ENCODE measurements at places on chromosomes 7 and 10.

DNA sequence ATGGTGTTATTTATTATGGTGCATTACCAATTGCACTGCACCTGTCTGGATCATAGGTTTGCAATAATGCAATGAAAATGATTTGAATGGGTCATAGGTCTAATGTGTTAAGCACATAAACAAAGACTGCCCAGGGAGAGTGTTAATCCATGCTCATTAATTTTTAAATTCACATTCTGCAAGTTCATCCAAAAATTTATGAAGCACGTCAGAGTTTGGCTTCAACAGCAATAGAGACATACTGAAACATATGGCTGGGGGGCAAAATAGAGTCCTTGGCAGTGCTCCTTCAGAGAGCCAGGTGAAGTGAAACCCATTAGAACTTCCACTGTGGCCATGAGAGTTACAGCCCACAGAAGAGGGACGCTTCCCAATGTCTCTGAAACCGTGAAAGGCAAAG lies 441.1 kb downstream of the POM121L12 start:
- no peak for DNase-seq

GRCh38 chr7:50327443-50327842 lies 22.9 kb downstream of the IKZF1 start:
- DNase-seq, result no peak

GRCh38 chr7:1673581-1674118 lies 3.6 kb downstream of the ELFN1 start:
- no peak for DNase-seq

DNA sequence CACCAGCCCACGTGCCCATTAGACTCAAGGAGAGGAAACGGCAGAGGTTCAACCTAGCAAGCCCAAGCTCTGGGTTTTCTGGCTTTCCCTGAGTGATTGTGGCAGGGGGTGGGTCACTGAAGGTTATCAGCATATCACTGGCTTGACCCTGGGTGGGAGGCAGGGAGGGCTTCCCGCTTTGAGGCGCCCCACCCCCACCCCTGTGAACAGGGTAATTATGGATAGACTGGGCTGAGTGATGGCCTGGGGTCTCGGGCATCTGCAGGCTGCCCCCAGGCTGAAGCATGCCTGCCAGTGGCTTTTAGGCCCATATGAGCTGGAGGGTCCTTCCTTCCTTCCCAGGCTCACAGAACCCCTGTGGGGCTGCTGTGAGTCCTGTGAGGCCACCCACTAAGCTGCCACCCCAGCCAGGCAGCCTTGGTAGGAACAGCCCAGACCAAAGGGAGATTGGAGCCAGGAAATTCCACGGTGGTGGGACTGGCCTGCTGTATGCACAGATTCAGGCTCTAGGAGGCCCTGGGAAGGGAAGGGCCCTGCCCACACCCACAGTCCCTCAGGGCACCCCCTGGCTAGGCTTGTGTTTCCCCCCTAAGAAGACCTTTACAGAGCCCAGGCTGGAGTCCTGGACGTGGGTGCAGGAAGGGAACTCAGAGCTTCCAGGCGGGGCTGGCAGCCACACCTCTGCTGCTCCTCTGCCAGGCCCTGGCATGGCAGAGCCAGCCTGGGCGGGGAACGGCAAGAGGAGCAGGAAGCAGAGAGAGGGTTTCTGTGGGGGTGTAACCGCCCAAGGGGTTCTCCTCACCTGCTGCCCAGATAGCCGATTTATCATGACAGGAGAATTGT lies 33.1 kb downstream of the GPRIN2 start:
- no peak for DNase-seq

- DNase-seq, result no peak
These were observed 268.4 kb upstream of the SLC26A5 start for GRCh38 chr7:103714376-103714927.

DNA sequence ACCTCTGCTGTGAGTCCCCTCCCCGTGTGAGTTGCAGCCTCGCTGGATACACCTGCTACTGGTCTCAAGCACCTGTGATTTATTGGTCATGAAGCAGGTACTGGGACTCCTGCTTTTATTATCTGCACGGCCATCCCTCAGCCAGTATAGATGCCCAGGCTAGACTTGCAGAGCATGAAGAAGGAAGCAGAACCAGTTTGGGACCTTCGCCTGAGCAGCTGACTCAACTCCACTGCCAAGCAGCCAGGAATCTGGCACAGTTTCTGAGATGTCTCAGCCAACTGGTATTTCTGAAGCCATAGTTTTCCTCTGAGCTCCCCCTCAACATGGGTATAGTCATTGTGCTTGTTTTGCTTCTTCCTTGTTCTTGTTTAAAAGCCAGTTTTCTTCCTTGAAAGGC lies 28.0 kb upstream of the SLC39A12 start:
- no peak for DNase-seq

DNA sequence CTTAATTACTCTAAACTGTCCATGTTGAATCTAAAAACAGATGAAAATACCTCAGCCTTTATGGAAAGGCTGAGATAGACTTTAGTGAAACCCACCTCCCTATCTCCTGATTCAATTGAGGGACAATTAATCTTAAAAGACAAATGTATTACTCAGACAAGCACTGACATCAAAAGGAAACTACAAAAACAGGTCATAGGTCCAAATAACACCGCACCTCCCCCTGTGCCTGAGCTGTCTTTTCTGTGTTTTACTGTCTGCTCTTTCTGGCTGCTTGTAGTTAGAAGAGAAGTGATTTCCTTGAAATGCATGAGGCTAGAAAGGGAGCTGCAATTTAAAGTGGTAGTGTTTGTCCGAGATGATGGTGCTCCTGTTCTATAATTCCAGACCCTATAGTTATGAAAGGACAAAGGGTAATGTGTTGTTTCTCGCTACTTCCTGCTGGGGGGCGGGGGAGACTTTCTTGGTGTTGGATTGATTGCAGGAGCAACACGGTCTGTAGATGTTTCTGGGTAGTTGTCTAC lies 16.0 kb downstream of the AKR1C8 start:
- no peak for DNase-seq

DNA sequence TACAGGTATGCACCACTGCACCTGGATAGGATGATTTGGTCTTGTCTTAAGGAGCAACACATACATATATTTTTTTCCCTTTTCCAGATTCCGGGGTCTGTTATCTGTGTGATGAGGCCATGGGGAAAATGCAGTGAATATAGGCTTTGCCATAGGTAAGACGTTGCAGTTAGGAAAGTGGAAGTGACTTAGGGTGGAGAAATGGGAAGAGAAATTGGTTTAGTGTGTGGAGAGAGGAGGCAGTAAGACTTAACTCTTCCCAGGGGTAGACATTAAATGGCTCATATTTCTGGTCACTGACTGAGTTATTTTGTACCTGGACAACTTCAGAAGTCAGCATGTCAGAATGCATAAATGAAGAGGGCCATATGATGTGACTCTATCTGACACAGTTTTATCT lies 66.7 kb downstream of the PFKFB3 start:
- DNase-seq, result no peak

DNA sequence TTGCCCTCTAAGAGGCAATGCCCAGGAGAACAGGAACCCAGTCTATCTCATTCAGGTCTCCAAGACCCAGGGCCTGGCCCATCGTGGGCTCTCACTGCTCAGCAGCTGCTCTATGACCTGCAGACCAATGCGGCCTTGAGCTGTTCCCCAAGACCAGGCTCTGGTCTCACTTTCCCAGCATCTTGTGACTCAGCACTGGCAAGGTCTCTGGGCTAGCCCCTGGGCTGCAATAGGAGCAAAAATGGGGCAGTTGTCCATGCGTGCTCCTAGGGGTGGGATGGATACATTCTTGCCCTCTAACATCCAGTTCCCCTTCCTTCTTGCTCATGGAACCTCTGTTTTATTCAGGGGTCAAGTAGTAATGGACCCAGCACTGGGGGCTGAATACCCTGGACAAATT lies 13.5 kb downstream of the GCK start:
- DNase-seq, result no peak

- no peak for DNase-seq
These were observed 1060.3 kb upstream of the CELF2 start for GRCh38 chr10:9957351-9957750.

DNA sequence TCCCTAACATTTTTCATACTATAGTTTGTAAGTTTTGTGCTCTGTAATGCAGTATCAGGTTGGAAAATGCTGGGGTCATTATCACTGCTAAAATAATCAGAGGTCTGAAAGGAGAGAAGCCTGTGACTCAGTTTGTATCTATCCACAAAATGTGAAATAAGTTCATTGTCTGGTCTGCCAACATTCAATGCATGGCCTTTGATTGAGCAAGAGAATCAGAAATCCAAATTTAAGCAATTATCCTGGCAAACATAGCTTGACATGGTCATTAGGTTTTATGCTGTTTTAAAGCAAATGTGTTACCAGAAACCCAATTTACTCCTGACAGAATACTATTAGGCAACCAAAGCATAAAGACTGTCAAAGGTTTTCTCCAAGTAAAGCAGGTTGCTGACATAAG lies 709.7 kb upstream of the SEMA3D start:
- no peak for DNase-seq

GRCh38 chr10:16894821-16895220 lies 77.6 kb upstream of the RSU1 start:
- DNase-seq, result no peak

GRCh38 chr7:158638001-158638400 lies 50.4 kb upstream of the PTPRN2 start:
- DNase-seq, result no peak

DNA sequence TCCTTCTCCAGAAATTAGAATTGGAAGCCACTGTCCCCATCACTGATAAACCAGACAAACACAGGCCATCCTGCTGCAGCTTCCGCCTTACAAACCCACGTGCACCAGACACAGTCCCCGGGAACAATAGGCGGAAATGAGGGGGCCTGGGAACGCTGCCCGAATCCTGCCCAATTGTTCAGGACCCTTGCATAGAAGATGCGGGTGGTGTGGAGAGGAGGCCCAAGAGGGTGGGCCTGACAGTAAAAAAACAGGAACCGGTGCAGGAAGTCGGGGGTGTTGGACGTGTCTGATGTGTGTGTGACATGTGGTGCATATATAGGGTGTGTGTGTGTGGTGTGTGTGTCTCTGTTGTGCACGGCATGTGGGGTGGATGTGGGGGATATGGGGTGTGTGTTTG lies 26.5 kb upstream of the CHST15 start:
- DNase-seq, result no peak

GRCh38 chr10:103854265-103854685 lies 1.1 kb downstream of the SH3PXD2A start:
- peak; percentile 64 for DNase-seq

- DNase-seq, result no peak
These were observed 197.6 kb upstream of the ZNF32 start for GRCh38 chr10:43846187-43846680.

DNA sequence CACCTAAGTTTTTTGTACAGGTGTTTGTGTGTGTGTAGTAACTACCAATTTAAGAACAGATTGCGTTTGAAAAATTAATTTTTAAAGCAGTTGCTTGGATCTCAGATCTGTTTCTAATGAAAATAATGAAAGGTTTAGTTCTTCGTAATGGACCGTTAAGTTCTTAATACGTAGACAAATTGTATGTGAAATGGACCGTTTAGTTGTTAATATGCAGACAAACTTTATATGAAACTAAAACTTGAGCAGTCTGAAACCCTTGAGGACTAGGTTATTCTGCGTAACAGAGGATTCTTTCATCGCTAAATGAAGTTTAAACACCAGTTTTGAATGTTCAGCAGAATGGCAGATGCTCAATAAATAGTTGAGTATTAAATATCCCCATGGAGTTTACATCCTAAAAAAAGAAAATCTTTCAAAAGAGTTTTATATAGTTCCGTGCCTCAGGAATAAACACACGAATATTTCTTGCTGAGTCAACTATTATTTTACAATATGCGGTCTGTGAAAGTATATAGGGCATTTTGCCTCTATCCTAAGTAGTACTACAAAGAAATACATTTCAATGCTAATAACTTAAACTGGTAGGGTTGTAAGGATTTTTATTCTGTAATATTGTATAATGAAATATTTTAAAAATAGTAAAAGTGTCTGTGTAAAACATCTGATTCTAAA lies 1.2 kb downstream of the DBF4 start:
- no peak for DNase-seq

GRCh38 chr10:43194859-43195258 lies 56.6 kb downstream of the CSGALNACT2 start:
- DNase-seq, result peak; percentile 39

DNA sequence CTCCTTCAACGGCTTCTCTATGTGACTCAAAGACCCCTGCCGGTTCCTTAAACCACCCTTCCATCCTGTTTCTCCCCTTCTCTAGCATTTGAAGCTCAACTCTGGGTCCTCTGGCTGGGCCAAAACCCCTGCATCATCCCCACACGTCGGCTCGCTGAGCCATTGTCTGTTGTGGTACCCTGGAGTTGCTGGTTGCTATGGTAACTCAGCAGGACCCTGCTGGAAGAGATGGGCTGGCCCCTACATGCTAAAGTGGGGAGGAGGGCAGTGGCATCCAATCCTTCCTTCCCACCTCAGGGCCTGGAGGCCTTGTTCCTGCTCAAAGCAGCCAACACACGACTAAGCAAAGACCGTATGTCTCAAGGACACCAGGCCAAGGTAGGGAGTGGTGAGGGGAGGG lies 452.5 kb downstream of the PLXNA4 start:
- no peak for DNase-seq

- no peak for DNase-seq
These were observed 146.6 kb downstream of the SH2D4B start for GRCh38 chr10:80684259-80684658.

GRCh38 chr7:42693722-42694121 lies 218.1 kb downstream of the C7orf25 start:
- DNase-seq, result no peak

GRCh38 chr10:86654411-86655172 lies at the start of gene OPN4:
TSS of gene OPN4 (plus strand) at chr10:86654547. CDS start at chr10:86654784, 237 bp downstream.
- DNase-seq, result no peak

DNA sequence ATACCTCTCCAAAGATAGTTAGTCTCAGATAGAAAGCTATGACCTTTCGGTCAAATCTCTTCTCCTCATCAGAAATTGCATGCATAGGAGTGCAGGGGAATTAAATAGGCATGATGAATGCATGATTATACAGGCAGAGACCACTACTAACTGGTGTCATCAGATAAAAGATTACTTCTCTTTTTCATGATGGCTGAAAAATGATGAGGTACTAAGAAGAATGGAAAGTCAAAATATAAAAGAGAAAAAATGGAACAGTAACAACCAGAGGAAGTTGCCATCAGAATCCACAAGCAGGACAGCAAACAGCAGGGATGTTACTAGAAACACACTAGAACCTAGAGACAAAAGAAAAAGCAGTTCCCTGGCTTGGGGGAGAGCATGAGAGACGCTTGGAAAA lies 31.6 kb downstream of the CTTNBP2 start:
- DNase-seq, result no peak

GRCh38 chr10:131874991-131875451 lies 25.8 kb upstream of the PPP2R2D start:
- DNase-seq, result peak; percentile 94

GRCh38 chr10:126598009-126598408 lies 72.5 kb downstream of the C10orf90 start:
- DNase-seq, result no peak

DNA sequence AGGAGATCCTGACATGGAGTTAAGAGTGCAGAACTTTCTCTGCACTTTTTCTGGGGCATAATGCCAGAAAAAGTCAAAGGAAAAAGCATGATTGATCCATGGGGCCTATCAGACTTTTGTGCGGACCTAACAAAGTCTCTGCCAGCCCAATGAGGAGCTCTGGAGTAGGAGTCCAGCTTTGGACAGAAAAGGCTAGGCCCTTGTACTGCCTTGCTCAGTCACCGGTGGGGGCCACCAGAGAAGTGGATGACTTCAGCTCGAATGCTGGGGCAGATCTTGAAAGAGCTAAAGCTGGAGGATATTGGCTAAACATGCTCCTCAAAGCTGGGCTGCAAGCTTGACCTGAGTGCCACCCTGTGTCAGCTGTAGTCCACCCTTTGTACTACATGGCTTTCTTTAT lies 2.8 kb upstream of the ZC3HAV1 start:
- DNase-seq, result no peak

Data from H1 (cell line).